Inflammatory macrophage treated with lipopolysaccharide for 4 hours (primary cell): ENCODE measurements at places on chromosomes 12 and 14.

DNA sequence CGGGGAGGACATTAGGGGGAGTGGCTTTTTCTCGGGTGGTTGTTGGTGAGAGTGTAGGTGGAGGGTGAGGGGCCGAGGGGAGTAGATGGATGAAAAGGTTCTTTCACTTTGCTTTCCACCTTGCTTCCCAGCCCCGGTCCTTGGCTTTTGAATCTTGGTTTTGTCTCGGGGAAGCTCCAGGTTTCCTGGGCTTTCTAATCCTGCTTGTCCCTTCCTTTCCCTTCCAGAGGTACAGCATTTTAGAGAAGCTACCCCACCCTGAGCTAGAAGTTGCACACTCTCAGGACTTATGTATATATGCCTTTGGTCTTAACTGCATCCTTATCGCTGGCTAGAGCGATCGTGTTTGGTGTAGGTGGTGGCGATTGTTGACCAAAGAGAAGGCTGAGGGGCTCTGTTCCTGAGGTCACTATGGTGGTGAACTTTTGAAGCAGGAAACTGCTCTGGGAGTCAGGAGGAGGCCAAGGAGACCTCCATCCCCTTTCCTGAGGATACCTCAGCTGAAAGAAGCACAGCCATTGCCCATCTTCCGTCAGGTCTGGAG, 862 bp downstream of the PIP4K2C start:
- no peak for DNase-seq

DNA sequence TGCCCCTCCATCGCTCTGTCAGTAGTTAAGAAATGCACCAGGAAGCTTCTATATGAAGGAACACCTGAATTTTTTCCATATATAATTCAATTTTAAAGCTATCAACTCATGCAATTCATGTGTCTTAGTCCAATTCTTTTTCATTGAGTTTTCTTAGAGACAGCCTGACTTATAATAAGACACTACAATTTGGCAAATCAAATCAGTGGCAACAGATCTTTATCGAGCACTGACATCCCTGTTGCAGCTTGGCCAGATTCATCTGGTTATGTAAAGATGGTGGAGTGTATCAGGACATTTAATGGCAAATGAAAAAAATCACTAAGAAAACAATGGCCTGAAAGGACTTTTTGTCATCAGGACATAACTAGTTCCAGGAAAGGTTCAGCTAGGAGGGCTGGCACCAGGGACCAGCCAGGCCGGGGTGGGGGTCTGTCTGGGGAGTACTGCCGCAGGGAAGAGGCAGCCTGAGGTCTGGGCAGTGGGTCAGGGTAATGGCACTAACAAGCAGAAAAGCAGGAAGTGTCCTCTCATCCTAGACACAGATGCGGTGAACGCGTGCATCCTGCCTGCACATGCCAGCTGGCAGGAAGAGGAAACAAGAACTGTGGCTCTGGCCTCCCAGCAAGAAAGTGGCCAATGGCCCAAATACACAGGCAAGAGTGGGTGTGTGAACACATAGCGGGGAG, 100.5 kb upstream of the LMNTD1 start:
- no peak for DNase-seq

DNA sequence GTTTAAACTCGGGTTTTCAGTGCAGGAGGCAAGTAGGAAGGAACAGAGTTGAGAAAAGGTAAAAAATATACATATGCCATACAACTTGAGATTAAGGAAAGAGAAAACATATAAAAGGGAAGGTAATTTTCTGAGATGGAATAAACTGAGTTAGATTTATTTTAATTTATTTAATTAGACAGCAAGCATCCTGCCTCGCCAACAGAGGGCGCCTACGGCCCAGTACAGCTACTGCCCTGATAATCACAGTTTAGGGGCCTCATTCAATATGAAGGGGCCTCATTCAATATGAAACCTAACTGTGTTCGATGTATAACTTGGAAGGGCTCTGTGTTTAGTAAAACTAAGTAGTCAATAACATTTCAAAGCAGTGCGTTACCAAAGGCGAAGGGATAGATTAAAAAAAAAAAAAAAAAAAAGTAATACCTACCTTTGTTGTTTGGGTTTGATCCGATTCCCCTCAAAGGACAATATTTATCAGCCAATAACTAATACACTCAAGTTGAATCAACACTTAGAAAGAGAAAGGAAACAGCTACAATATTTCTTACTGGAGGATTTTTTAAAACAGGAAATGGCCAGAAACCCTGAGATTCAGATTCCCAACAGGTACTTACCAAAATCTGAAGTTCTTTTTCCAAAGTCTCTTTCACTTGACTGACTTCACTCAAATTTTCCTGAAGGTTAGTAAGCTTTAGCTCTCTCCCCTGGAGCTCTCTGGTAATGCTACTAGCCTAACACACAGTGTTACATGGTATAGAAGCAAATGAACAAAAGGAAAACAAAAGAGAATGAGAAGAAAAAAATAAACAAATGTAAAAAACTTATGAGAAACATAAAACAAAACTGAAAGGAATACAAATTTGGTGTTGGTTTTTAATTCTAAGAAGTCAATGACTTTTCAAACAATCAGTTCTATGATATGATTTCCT, 70.0 kb upstream of the VPS33A start:
- DNase-seq: peak; percentile 28

- DNase-seq: peak; percentile 81
Observed at GRCh38 chr14:22836301-22837113, at the start of gene MMP14. TSS of gene MMP14 (plus strand) at chr14:22836585. CDS start at chr14:22836818, 233 bp downstream.

- no peak for DNase-seq
Observed at GRCh38 chr14:71932229-71932981, at the start of gene RGS6. TSS of gene RGS6 (plus strand) at chr14:71932429.

DNA sequence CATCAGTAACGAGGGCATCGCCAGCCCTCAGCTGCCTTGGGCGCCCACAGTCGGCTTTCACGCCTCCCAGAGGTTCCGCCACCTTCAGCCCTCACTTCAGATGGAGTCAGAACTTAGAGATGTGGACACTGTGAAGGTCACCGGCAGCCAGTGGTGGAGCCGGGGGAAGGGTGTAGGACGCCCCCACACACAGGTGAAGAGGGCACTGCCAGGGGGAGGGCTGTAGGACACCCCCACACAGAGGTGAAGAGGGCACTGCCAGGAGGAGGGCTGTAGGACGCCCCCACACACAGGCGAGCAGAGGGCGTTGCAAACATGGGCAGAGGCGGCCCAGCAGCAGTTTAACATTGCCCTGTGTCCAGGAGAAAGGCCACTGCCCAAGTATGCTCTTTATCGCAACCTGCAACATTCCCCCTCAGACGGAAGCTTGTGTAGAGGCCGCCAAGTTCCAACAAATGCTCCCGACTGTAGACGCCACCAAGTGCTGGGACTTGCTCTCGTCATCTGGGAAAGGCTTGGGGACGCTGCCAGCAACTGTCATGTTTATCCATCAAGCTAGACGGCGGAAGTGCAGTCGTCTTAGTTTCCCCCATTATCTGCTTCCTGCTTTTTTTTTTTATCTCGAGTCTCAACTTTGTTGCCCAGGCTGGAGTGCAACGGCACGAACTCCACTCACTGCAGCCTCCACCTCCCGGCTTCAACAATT, 4.9 kb upstream of the ANKLE2 start:
- DNase-seq: peak; percentile 73

DNA sequence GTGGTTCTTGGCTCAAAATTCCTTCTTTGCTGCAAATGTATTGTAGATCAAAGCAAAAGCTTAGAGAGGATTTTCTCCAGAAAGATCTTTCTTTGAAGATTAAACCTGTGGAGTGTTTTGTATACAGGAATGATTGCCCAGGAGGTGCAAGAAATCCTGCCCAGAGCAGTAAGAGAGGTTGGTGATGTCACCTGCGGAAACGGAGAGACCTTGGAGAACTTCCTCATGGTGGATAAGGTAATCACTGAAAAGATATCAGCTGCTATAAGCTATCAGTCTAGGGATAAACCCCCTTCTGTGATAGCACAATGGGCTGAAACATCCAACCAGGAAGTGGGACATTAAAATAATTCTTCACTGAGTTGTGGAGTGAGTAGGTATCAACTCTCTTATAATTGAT, 85.7 kb downstream of the MYRFL start:
- DNase-seq: no peak

DNA sequence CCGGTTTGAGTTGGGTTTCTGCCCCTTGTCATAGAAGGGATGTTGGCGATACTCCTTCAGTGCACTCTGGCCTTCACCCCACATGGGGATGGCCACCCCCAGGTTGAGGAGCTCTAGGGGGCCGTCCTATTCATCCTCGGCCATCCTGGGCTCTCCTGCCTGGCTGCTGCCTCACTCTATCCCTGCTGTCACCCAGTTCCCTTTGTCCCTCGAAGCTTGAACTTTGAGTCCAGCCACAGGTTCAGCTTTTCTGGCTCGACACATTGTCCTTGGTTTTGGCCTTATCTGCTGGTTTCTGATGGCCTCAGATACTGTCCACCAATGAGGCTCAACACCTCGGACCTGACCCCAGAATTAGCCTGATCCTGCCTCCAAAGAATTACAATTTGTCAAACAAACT, 58.6 kb downstream of the C14orf132 start:
- DNase-seq: no peak

GRCh38 chr12:12822886-12823285, 9.7 kb downstream of the DDX47 start:
- DNase-seq: no peak

DNA sequence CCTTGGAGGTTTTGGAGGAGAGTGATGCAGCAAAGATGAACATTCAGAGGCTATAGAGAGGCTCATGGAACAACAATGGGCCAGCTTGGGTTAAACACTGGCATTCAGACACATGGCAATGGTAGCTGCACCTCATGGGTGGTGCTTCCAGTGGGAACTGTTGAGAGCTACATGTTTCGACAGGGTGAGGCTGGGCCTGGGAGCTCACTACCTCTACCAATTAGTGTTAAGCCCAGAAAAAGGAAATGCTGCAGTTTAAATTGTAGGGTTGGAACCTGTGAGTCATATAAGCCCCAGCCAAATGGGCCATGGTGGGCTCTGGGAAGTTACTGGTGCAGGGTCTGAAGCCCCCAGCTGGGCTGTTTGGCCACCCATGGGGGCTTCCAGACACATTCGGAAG, 279.7 kb downstream of the ZFP36L1 start:
- DNase-seq: peak; percentile 45

DNA sequence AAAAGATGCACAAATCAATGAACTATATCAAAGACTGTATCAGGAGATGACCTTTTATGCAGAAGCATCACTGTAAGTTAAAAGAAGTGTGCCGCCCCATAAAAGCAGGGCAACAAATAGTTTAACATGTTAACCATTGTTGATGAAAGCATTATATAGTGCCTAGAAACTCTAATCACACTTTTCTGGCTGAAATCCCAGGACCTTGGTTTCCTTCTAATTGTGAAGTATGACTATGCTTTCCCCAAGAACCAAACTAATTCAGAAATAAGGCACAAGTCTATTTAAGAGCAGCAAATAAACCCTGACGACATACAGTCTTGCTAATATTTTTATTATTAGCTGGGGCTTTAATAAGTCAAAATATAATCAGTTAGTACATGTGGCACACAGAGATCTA, 21.7 kb downstream of the RACGAP1 start:
- no peak for DNase-seq

GRCh38 chr12:120584343-120585149, 3.3 kb upstream of the POP5 start:
- DNase-seq: peak; percentile 22

DNA sequence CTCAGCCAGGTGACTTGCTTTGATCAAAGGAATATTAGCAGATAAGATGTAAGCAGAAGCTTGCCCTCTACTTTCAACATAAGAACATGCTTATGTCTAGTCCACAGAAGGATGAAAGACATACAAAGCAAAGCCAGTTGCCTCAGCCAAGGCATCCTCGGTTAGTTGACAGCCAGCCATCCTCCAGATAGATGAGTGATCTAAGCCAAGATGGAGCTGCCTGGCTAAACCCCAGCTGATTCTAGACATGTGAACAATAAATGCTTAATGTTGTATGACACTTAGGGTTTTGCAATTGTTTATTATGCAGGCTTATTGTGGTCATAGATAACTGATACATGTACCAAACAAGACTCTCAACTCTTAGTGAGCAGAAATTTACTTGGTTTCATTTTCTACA, 157.6 kb upstream of the TMTC2 start:
- no peak for DNase-seq

- no peak for DNase-seq
Observed at GRCh38 chr12:24996102-24996797, 47.3 kb upstream of the BCAT1 start.

DNA sequence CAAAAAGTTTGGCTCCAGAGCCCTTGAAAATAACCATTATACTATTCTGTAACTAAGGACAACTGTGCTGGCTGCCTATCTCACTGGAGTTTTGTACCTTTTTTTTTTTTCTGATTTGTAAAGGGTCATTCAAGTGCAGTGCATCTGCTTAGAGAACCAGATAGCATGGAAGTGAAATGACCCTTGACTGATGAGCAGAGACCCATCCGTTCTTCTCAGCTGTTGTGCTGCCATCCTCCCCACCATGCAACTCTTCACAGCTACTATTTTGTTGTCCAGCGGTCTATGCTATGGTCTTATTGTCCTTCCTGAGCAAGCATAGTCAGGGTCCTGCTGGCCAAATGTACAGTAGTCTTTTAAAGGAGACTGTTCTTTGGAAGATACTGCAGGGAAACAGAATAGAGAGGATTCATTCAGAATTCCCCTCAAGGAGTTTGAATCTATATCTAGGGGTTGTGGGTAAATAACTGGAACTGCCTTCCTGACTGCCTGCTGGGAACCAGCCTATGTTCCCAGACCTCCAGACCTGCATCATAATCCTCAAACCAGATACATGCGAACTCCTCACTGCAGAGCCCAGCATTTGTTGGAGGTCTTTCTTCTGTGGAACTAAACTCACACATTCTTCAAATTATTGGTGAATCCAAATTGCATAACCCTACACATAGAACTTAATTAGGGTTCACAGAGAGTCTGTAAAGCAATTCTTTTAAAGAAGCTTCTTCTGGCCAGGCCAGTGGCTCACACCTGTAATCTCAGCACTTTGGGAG, 41.1 kb downstream of the GPR19 start:
- DNase-seq: no peak

- peak; percentile 71 for DNase-seq
Observed at GRCh38 chr12:4710113-4710512, 10.1 kb upstream of the GALNT8 start.

DNA sequence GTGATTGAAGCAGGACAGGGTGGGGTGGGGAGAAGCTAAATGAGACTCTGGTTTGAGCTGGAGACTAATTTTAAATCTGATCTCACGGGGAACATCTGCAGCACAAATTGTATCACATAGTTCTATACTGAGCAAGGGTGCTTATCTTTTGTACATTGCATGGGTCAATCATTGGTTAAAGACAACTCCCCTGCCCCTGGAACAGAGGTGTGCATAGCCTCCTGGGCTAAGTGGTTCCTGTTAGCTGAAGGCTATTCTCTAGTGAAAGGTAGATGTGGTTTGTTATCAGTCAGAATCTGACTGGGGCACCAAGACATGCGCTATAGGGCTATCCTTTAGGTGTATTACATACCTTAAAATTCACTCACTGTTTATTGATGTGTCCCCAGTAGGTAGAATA, 103.9 kb upstream of the KITLG start:
- DNase-seq: no peak

DNA sequence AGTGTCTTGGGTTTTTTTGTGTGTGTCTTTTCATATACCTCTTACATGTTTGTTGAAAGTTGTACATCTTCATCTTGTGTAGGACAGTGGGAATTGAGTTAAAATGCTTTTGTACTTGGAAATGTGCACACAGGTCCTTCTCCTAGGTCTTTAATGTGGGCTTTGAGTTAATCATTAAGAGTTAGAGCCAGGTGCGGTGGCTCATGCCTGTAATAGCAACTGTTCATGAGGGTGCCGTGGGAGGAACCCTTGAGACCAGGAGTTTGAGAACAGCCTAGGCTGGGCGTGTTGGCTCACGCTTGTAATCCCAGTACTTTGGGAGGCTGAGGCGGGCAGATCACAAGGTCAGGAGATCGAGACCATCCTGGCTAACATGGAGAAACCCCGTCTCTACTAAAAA, 13.9 kb downstream of the CLECL1 start:
- DNase-seq: no peak
